ENCODE measurements at places on chromosomes 7 and 10.

- DNase-seq: no peak
Observed at GRCh38 chr10:90464329-90464728, 393.5 kb downstream of the HTR7 start.

- DNase-seq: no peak
Observed at GRCh38 chr10:118108194-118109026, 61.7 kb upstream of the RAB11FIP2 start.

GRCh38 chr7:108094346-108094745, 35.8 kb downstream of the LAMB4 start:
- DNase-seq: peak; percentile 84

GRCh38 chr10:29166713-29167112, 122.2 kb upstream of the LYZL1 start:
- DNase-seq: no peak

GRCh38 chr10:30671026-30671616, 41.6 kb upstream of the LYZL2 start:
- DNase-seq: peak; percentile 70

DNA sequence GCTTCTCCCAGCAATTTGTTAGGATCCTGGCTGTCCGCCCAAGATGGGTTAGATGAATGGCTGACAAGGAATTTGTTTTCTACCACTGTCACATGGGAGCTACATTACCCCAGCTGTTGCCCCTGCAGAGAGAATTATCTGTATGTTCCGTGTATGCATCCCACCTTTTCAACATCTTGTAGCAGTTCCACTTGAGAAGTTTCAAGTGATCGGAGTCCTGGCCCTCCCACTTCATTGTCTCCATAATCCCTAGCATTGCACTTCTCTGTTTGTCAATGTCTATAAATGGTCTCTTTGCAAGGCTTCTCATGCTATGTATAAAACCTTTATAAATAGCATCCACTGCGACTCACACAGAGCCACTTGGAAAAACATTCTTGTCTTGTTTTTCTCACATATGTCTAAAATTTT, 972.5 kb downstream of the CNTNAP2 start:
- no peak for DNase-seq

DNA sequence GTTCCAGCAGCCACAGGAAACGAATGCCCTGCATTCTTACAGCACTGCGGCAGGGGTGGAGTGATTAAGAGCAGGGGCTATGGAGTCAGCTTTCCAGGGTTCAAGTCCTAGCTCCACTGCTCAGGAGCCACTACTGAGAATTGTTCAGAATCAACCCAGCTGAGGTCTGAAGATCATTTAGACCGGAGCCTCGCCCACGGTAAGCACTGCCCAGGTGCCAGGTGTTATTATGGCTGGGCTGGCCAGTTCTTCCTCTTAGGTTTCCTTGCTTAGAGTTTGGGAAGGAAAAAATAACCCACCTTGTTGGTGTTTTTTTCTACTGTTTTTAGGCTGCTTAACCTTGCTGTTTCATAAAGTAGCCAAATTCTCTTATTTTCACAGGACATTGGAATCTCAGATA, 4.8 kb upstream of the FIGNL1 start:
- DNase-seq: no peak

GRCh38 chr7:47266131-47266706, 315.7 kb downstream of the TNS3 start:
- DNase-seq: peak; percentile 91

GRCh38 chr7:31957090-31957720, 113.0 kb downstream of the PDE1C start:
- DNase-seq: no peak

GRCh38 chr10:31146491-31147209, 115.0 kb upstream of the ZNF438 start:
- no peak for DNase-seq

DNA sequence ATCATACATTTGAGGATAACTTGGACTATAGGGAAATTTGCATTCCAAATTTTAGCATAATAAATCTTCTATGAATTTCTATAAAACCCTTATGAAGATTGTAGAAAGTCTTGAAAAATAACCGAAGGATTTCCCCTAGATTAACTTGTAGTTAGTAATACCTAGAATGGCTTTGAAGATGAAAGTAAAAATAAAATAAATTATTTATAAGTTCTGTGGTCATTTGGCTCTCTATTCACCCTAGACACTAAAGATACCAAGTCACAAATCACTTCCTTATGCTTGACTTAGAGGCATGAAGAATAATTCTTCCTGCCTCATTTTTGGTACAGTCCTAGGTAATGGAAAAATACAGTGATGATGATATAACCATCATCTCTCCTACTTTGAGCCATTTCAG, 79.3 kb downstream of the CSTF2T start:
- no peak for DNase-seq

- DNase-seq: no peak
Observed at GRCh38 chr10:25692761-25693160, 241.3 kb upstream of the MYO3A start.

- DNase-seq: no peak
Observed at GRCh38 chr10:12799714-12800113, 201.8 kb downstream of the CCDC3 start.

- no peak for DNase-seq
Observed at GRCh38 chr7:72182036-72182435, 230.1 kb downstream of the CALN1 start.

- no peak for DNase-seq
Observed at GRCh38 chr10:128337860-128338378, 211.7 kb upstream of the MKI67 start.

GRCh38 chr7:134873253-134873652, 93.8 kb downstream of the CALD1 start:
- no peak for DNase-seq

DNA sequence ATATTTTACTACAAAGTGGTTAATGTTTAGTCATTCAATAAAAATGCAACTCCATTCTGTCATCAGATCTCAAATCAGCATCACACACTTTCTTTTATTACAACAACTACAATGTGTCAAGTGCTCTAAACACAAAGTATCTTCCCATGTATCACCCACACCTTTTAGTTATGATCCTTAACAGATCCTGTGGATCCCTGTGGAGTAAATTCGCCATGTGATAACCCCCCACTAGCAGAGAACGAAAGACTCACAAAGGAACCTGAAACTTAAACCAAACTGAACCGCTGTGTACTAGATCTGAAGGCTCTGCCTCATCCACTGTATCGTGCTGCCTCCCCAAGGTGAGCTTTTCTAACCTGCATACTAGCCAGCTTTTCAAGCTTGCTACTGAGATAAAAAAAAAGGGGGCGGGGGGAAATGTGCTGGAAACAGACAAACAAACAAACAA, 1.7 kb downstream of the DPY19L1 start:
- DNase-seq: peak; percentile 39

GRCh38 chr7:47518827-47519226, 63.1 kb downstream of the TNS3 start:
- DNase-seq: no peak

DNA sequence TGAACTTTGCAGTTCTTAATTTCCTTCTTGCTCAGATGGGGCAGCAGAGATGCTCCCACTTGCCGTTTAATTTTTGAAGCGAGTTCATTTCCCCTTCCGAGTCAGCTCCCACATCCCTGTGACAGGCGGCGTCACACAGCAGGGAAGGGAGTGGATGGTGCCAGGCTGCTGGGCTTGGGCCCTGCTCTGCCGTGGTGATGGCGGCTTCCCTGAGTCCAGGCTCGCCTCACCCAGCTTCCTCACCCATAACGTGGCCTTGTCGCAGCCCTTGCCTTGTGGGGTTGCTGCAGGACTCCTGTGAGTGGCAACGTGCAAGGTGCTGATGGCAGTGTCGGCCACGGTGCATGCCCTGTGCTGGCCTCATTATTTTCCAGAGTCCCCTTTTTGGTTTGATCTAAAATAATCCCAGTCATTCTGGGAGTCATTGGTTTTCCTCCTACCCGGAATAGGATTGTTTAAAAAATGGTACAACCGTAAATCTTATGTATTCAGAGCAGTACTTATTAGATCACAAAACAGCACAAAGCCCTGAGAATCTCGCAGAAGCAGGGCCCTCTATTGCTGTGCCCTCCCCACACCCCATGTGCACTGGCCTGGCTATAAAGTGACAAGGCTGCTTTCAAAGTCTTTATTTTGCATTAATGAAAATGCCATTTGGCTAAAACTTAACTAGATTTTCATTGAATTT, 260.1 kb downstream of the WDR37 start:
- DNase-seq: no peak

DNA sequence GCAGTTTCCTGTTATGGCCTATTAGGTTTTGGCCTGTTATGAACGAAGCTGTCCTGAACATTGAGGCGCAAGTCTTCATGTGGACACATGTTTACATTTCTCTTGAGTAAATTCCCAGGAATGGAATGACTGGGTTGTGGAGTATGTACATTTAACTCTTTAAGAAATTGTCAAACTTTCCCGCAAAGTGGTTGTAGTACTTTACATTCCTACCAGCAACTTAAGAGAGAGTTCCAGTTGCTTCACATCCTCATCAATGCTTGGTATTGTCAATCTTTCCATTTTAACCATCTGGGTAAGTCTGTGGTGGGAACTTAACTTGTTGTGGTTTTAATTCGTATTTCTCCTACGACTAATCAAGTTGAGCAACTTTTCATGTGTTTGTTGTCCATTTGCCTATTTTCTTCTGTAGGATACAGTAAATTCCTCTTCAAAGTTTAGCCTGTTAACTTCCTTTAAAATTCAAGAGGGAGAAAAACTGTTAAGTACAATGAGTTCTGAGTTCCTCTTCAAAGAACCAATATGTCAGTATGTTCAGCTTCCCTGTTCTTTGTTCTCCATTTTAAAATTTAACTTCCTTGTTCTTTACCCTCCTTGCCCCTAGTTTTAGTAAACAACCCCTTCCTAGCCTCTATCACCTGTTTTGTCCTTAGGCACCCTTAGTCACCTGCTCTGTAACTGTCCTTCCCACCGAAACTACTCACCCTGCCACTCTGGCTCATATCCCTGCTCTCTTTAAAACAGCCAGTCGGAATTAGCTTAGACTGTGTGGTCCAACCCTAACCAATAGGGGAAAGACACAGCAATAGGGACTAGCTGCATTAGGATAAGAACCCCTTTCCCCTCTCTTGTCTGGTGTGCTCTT, 74.0 kb downstream of the FAM241B start:
- DNase-seq: peak; percentile 79

GRCh38 chr7:1533255-1533546, 2.7 kb downstream of the MAFK start:
- no peak for DNase-seq
